Activated CD8-positive, alpha-beta memory T cell treated with anti-CD3 and anti-CD28 coated beads, Interleukin-2, amount 50 U/mL, for 4 hours (primary cell): ENCODE measurements at places on chromosomes 16 and 17.
A peak's percentile ranks its signal among the peaks of the same experiment; 100 is the strongest.

- DNase-seq: peak; percentile 50
Measured at GRCh38 chr16:88561485-88562359, 8.5 kb upstream of the ZC3H18 start.

DNA sequence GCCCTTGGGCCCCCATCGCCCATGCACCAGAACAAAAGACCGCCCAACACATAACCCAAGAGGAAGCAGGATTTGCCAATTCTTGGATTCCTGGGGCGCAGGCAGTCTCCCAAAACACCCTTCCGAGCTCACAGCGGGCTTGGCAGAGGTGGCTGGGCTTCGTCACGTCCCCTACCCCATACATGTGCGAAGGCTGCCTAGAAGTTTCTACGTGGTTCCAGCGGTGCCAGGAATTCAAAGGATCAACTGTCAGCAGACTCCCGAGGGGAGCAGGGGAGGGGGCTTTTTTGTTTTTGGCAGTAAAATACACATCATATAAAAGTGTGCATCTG is 80.8 kb upstream of the PLCG2 start:
- no peak for DNase-seq

DNA sequence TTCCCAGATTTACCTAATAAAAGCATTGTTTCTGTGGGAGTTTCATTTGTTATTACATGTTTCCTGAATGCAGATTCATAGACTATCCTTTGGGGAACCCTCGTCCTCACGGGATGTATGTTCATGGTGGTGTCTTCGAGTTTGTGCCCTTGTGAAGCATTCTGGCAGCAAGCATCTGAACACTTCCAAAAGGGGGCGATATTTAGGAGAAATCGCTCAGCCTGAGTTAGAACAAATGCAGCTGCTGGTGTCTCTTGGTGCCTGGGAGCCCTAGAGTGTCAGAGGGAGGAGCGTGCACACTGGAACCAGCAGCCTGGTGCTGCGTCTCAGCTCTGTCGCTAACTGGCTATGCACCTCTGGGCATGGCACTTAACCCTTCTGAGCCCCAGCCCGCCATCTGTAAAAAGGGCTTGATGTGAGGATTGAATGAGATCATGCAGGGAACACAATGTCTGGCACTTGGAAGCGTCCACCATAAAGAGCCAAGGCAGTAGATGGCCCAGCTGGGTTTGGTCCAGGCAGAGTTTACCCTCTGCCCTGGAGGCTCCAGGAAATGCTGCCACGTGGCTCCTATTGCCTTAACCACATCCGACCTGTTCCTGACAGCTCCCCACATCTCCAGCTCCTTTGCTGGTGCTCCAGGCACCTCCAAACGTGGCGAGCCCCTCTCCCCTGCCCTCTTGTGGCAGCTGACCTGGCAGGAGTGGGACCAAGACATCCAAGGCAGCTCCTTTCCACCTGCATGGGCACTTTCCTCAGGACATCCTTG is 25.0 kb upstream of the C16orf78 start:
- no peak for DNase-seq

DNA sequence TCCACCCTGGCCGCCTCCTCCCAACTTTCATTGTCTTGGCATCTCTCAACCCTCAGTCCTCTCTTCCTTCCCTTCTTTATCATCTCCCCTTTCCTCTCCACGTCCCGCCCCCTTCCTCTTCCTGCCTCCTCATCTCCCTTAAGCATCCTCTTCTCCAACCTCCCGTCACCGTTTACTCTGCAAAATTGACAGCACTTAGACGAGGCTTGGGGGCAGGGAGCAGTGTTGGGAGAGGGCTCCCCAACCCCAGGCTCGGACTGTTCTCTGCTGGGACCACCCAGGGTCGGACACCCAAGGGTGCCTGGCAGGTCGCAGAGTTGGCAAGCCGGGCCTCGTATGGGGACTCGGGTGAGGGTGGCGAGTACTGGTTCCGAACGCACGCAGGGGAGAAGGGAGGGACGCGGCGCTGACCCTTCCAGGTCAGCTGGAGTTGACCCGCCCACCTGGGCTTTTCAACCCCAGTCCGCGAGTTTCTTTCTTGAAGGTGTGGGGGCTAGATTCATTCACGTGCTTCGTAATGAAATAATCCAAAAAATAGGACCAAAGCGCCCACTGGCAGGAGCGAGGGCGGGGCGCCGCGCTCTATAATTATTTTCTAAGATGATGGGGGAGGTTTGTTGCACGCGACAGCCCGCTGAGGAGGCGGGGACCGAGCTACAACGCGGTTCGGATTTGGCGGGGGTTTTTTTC is 775 bp upstream of the PAGR1 start:
- peak; percentile 55 for DNase-seq

- peak; percentile 74 for DNase-seq
Measured at GRCh38 chr16:1152651-1153259, at the start of gene CACNA1H. Gene CACNA1H, plus strand, starts transcription at chr16:1153106. Its CDS starts 632 bp downstream, at chr16:1153738.

- no peak for DNase-seq
Measured at GRCh38 chr17:3870871-3871306, 22.0 kb downstream of the CAMKK1 start.

DNA sequence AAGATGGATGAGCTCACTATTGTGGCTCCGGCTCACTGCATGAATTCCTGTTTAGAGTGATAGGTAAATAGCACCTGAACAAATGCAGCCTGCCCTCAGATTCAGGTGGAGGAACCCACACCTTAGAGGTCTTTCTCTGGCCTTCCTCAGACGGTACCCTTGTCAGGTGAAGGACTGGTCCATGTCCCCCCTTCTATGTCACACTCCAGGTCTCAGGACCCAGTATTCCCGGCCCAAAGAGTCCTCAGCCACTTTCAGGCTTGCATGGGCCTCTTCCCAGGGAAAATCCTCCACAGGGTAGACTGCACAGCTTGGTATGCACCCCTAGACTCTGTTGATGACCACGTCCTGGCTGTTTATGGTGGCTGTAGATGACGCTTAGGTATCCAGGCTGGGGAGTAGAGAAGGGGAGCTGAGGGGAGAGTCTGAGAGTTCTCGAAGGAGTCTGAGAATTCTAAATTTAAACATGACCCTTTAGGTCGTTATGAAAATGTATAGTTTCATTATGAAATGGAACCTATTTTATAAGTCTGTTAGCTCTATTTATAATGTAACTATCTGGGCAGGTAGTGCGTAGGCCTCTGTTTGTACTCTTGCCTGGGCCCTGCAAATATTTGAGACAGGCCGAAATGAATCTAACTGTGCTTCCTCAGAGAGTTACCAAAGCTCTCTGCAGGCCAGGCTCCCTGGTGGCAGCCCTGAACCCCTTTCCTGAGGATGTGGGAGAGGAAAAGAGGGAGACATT is 32.5 kb upstream of the CCR7 start:
- no peak for DNase-seq

- no peak for DNase-seq
Measured at GRCh38 chr17:19347323-19348080, 15.0 kb downstream of the B9D1 start.

DNA sequence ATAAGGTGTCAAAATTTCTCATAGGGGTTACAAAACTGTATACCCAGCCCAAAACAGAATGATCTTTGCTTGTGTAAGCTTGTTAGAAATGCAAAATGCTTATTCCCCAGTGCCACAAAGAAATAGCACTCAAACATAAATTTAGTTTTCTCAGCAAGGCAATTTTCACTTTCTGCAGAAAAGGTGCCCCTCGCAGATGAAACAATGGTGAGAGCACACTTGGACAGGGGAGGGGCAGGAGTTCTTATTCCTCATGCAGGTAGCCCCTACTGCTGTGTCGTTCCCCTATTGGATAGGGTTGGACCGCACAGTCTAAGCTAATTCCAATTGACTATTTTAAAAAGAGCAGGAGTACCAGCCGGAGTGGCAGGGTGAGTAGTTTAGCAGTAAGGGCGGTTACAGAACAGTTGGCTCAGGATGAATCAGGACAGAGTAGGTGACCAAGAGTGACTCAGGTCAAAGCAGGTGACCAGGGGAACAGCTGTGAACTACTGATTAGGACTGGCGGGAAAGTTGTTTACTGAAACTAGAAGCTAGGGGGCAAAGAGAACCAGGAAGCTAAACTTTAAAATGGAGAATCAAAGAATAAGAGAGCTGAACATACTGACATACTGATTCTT is 5.5 kb upstream of the LDHD start:
- no peak for DNase-seq
